ENCODE measurements at places on chromosomes 2 and 18. TPM values are rescaled to one million over a fixed set of nuclear protein-coding genes. Genes with fewer than 3 reads are reported as not detected.

DNA sequence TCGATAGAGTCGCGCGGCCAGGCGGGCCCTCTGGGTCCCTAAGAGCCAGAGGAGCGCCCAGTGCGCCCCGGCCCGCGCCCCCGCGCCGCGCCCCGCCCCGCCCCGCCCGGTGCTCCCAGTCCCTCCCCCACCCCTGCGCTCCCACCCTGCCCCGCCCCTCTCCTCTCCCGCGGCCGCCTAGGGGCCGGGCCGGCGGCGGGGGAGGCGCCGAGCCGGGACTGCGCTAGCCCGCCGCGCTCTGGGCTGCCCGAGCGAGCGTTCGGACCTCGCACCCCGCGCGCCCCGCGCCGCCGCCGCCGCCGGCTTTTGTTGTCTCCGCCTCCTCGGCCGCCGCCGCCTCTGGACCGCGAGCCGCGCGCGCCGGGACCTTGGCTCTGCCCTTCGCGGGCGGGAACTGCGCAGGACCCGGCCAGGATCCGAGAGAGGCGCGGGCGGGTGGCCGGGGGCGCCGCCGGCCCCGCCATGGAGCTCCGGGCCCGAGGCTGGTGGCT, at the start of gene GPC1:
Gene GPC1, plus strand, starts transcription at position 207 of the 491 bp plus-strand sequence. Its CDS starts 256 bp downstream, at position 463.
- peak; percentile 91 for DNase-seq
- H3K4me1 ChIP-seq = no peaks in the 10 kb centered on the region
- no peaks in the 10 kb centered on the region for H3K27me3 ChIP-seq
- H3K36me3 ChIP-seq = no peaks in the 10 kb centered on the region

Gene CNGA3
- not detected for total RNA-seq

DNA sequence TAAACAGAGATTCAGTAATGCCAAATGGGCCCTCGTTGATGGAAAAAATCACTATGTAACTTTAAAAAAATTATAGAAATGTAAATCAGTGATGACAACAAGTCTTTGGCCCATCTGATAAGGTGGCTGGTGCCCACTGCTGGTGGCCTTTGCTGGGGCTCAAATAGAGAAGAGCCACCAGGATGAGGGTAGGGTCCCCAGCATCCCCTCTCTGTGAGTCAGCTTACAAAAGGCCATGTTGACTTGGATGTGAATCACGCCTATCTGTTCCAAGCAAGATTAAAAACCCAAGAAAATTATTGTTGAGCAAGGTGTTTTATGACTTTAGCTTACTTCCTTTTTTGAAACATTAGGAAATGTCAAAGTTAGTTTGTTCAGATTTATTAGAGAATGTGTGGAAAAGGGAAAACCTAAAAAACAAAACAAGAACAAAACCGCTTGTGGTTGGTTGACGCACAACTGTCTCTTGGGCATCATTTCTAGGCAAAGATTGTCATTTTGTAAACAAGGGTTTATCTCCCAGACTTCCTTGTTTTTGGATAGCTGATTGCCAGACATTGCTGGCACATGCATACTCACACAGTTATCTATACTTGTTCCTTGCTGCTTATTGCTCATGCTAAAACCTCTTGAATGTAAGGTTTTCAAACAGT, 53.7 kb upstream of the ZNF396 start:
- DNase-seq = no peak
- no peak overlapping the region for H3K4me3 ChIP-seq
- H3K4me1 ChIP-seq = no peaks in the 10 kb centered on the region
- H3K27me3 ChIP-seq = no peaks in the 10 kb centered on the region

DNA sequence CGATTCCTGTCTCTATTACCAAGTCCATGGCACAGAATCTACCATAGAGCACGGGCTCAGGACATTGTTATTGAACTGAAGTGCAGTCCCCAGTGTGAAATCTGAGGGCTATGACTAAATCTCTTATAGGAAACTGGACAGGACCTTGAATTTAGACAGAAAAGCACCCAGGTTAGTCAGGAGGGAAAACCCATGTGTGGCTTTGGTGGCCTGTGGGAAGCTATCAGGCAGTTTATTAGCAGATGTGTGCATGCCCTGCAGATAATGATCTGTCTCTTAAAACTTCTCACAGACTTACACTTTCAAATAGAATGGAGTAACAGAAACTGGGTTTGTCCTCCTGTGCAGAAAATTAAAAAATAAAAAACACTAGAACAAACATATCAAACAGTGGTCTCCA, 610.0 kb upstream of the RAB6C start:
- no peaks in the 10 kb centered on the region for H3K36me3 ChIP-seq
- no peaks in the 10 kb centered on the region for H3K27me3 ChIP-seq
- no peak for DNase-seq
- H3K4me1 ChIP-seq = no peaks in the 10 kb centered on the region
- H3K27ac ChIP-seq = no peak overlapping the region
